Dermis microvascular lymphatic vessel endothelial cell (primary cell): ENCODE measurements at places on chromosomes 5 and 9. TPM values are rescaled to one million over a fixed set of nuclear protein-coding genes. Genes with fewer than 3 reads are reported as not detected.

DNA sequence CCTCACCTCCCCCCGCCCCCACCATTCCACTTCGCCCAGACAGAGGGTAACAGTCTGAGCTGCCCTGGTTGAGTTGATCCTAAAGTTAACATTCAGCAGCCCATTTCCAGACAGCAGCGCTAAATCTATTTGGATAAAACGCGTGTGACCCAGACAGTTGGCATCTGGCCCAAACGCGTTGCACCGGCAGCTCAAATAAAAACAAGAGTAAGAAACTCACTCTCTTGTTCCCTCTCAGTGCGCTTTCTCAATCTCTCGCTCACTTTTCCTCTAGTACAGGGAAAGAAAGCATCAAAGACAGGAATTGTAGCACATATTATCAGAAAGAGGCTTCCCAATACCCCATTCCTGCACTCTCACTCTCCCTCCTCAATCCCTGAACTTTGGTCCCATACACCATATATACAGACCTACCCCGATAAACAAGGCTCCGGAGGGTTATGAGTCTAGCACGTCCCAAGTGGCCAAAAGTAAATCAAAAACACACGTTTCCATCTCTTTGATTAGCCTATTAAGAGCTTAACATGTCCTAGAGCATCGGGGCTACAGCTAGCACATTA lies 1.3 kb downstream of the ADAMTS6 start:
- peak; percentile 91 for DNase-seq

GRCh38 chr5:126863402-126863801 lies 86.5 kb downstream of the LMNB1 start:
- no peak for DNase-seq

GRCh38 chr9:5288591-5288990 lies 15.9 kb downstream of the RLN2 start:
- no peak for DNase-seq

The ZNF366 gene
- total RNA-seq = 1.6 and 1.9 TPM in 2 replicates

GRCh38 chr5:167871091-167871490 lies 420.4 kb upstream of the WWC1 start:
- DNase-seq = no peak

The BTNL9 gene
- under 0.01 and 0.13 TPM in 2 replicates for total RNA-seq

The GNA14 gene
- total RNA-seq = 4.1 and 72.2 TPM in 2 replicates

DNA sequence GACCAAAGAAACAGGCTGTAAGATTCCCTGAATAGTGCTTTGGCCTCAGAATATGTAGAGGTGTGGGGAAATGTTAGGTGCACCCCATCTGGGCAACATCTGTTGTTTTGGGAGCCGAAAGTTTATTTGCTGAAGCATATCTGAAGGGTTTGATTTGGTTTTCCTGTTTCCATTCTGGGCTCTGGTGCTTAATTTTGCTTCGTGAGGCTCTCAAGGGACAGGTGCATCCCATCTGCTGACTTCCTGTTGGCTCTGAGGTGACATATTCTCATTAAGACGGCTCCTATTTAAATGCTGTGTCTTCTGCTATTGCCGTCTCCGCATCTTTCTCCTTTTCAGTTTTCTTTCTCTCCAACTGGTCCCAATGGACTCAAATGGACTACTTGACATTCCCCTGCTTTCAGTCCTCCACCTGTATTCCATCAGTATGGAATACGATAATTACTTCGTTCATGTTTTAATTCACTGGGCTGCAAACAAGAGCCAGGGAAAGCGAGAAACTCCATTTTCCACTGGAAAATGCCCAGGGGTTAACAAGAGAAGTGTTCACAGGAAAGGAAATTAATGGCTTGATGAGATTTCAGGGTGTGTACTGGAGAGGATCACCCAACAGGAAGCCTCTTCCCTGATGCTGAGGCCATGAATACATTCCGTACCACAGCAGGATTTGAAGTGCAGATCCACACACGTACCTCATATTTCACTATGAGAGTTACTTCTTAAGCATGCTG lies 104.0 kb downstream of the MTX3 start:
- no peak for DNase-seq
